HFFc6 (cell line): ENCODE measurements at places on chromosomes 4 and X. TPM values are rescaled to one million over a fixed set of nuclear protein-coding genes. Genes with fewer than 3 reads are reported as not detected.

Gene FOXR2
- total RNA-seq = not detected in 3 replicates

Gene ZRSR2
- 5.4 to 6.2 TPM (median 5.5 TPM) in 3 replicates for total RNA-seq

Gene MAGEE1
- total RNA-seq = 3.4 to 4.0 TPM (median 3.5 TPM) in 3 replicates

Gene GRIA2
- not detected in 3 replicates for total RNA-seq

Gene FAM47E
- total RNA-seq = not detected in 3 replicates

Gene AREG
- total RNA-seq = 0.39 TPM in 1 of 2 replicates, not detected in the other

Gene CSN2
- not detected in 3 replicates for total RNA-seq

Gene ZGRF1
- total RNA-seq = 3.7 to 7.4 TPM (median 6.5 TPM) in 3 replicates

Gene TIMM17B
- 58.9 to 73.2 TPM (median 63.2 TPM) in 3 replicates for total RNA-seq

Gene TLR10
- not detected in 2 replicates for total RNA-seq

Gene NOX1
- not detected in 3 replicates for total RNA-seq
